ENCODE measurements at places on chromosomes 4 and X.
A peak's percentile ranks its signal among the peaks of the same experiment; 100 is the strongest.

DNA sequence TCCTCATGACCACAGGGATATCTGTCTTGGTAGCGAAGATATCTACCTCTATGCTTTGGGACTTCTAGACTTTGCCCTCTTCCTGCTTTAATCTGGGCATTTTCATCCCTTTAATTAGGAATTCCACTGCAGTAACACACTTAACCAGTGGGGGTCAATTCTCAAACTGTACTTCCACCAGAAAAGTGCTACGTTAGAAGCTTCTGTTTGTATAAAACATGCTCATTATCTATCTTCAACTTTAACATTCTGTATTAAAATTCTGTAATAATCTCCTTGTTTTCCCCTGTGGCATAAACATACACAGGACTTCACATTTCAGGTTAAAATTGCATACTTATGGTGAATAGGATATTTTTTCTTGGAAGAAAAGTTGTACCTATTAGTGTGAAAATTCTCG is 105.6 kb downstream of the AMMECR1 start:
- DNase-seq, result no peak

DNA sequence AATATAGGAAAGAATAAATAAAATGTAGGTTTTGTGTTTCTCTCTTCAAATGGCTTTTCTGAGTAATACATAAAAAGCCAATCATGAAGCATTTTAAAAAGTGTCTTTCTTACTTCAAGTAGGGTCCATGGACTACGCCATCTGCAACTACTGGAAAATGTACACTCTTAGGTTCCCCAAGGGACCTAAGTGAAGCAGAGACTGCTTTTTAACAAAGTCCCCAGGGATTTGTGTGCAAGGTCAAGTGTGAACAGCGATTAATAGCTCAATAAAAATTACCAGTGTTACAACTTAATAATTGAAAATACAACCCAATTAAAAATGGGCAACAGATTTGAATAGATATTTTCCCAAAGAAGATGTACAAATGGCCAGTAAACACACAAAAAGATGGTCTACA is 84.9 kb downstream of the ARHGAP6 start:
- no peak for DNase-seq

GRCh38 chr4:153154007-153154975 is 50.0 kb upstream of the TRIM2 start:
- DNase-seq, result peak; percentile 50

GRCh38 chr4:114180481-114180880 is 201.0 kb upstream of the ARSJ start:
- no peak for DNase-seq

DNA sequence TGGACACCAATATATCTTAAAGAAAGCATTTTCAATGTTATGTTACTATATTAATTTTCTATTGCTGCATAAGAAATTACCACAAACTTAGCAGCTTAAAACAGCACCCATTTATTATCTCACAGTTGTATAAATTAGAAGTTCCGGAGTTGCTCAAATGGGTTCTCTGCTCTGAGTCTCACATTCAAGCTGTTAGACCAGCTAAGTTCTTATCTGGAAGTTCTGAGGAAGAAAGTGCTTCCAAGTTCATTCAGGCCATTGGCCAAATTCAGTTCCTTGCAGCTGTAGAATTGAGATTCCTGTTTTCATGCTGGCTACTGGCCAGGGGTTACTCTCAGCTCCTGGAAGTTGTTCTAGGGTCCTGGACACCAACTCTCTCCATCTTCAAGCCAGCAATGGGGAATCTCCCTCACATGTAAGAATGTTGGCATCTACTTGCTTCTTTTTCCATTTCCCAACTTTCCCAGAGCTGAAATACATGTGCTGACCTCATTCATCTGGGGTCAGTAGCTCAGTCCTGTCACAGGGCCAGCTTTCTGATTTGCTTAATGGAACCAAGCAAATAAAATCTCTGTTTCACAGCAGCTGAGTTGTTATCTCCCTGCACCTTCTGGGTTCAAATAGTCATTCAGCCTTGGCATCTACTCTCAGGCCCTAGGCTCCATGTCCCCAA is 99.6 kb upstream of the INTU start:
- DNase-seq, result peak; percentile 8

DNA sequence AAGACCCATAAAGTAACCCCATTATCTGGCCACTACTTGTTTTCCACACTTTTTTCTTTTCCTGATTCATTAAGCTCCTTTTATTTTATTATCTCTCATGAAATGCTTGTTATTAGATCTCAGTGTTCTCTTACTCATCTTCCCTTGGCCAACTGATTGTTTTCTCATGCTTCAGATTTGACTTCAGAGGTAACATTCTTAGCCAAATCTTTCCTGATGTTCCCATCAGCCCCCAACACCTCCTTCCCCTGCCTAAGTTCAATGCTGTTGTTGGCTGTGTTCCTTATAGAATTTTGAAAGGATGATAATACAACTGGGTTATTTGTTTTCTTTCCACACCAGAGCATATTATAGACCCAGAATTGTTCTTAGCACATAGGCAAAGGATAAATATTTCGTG is 75.6 kb downstream of the BMPR1B start:
- DNase-seq, result no peak

DNA sequence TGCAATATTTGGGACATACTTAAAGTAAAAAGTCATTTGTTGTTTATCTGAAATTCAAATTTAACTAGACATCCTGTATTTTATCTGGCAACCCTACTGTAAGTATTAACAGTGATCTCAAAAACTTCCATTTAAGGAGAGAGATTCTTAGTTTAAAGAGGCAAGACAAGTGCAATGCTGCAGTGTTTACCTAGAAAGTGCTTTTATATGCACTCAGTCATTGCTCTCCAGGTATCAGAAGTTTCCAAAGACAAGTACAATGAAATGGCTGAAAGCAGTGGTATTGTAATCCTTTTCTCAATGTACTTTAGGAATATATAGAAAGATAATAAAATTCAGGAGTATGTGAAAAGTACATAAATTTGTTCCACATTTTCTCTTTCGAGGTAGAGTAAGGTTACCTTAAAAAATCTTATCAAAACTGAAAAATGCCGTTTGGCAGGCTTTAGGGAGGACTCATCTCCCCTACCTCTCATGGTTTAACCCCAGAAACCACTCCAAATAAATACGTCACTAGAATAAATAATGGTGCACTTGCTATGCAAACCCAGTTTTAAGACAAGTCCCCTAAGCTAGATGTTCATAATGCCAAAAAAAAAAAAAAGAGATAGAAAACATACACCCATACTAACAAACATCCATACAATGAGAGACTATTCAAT is 45.7 kb downstream of the ELF2 start:
- DNase-seq, result no peak

DNA sequence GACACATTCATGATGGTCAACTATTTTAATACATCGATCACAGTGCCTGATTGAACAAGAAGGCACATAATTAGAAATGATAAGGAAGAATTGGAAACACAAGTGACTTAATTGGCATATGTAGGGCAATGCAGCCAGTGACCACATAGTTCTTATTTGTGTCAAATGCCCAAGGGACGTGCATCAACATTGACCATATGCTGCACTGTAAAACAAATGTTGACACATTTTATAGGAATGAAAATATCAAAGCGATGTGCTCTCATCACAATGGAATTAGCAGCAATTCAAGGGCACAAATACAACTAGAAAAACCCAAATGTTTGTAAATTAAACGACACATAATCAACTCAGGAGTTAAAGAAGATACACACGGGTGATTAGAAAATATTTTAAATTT is 948.3 kb upstream of the PRKX start:
- DNase-seq, result no peak

GRCh38 chrX:53125506-53125905 is 31.6 kb downstream of the KANTR start:
- no peak for DNase-seq

- no peak for DNase-seq
Measured at GRCh38 chrX:105870445-105870844, 48.1 kb downstream of the NRK start.

DNA sequence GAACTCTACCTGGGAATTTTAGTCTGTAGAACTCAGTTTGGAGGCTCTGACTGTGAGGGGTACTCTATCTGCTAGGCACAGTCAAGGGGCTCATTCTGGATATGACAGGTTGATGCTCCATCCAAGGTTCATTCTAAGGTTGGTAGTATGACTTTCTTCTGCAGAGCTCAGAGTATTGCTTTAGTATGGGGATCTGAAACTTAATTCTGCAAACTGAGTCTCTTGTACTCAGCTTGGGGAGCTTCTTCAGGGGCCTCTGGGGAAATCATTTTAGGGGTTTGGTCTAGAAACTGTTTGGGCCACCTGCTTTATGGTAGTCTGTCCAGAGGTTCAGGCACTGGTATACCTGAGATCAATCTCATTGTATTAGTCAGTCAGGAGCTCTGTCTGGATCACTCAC is 9.7 kb upstream of the TSR2 start:
- no peak for DNase-seq

DNA sequence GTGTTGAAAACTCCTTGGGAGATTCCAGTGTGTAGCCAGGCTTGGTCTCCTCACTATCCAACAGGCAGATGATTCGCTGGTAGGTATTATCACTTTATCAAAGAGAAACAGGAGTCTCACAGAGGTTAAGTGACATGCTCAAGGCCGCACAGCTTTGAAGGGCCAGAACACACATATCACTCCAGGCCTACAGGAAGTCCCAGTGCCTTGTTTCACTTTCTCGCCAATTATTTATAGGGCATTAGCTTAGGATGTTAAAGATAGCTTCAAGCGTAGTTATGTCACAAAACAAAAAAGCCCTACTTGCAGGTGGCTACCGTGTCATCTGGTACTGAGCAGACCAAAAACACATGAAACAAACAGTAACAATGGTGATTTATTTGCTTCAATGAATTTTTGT is 13.2 kb downstream of the ATP8A1 start:
- no peak for DNase-seq

DNA sequence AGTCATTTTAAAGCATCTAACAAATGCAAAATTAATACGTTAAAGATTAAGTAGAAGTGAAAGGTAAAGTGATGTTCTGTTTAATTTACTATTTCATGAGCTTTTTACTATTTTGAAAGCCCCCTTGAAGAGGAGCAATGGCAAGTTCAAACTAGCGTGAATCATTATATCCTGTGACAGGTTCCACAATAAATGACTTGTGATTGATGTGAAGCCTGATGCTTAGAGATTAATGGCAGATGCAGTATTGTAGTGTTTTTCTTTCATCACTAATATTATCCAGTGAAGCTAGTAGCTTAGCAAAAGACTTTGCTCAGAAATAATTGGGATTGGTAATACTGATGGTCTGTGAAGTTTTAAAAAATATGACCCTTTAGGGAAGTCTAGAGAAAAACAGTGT is 57.3 kb downstream of the STOX2 start:
- DNase-seq, result no peak

- no peak for DNase-seq
Measured at GRCh38 chrX:71085900-71086299, 9.8 kb upstream of the FOXO4 start.

- no peak for DNase-seq
Measured at GRCh38 chr4:76539979-76540378, 105.0 kb downstream of the SHROOM3 start.

GRCh38 chr4:74640111-74640903 is 154.0 kb downstream of the BTC start:
- DNase-seq, result no peak

- DNase-seq, result no peak
Measured at GRCh38 chrX:70092247-70092646, 30.0 kb downstream of the OTUD6A start.

DNA sequence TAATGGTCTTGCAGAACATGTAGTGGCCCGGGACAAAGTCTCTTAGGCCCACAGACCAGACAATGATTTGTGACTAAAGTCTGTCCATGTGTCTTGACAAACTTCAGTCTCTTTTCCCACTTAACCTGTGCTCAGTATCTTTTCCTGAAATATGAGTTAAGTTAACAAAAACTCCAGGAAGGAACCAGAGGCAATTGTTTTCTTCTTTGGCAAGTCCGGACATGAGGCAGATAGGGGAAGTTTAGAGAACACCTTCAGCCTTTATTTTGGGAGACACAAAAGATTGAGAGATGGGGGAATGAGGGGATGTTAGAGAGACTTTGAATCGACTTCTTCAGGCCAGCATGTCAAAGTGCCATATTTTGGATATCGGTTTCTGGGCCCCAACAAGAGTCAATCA is 80.2 kb upstream of the FRMPD4 start:
- DNase-seq, result no peak

GRCh38 chrX:68915778-68916177 is 87.0 kb downstream of the EFNB1 start:
- no peak for DNase-seq

GRCh38 chr4:80465238-80465637 is 129.7 kb downstream of the CFAP299 start:
- no peak for DNase-seq

GRCh38 chr4:36140421-36140820 is 103.9 kb downstream of the ARAP2 start:
- DNase-seq, result no peak

DNA sequence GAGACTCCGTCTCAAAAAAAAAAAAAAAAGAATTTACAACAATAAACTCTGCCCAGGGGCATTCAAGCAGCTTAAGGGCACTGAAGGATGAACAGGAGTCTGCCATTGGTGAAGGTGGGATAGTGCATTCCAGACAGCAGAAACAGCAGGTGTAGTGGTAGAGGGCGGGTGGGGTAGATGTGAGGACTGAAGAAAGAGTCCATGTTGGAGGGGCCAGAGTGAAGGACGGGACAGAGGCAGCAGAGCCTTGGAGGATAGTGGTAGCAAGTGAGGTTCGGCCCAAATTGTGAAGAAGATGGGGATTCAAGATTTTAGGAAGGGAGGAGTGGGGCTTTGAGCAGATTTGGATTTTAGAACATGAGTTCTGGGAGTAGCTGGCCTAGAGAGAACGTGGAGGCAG is 75.7 kb downstream of the MED28 start:
- no peak for DNase-seq
